ENCODE measurements at places on chromosomes 12 and 14.

- no peak overlapping the region for H3K27ac ChIP-seq
- peaks cover 15% of the 10 kb centered on the region for H3K4me1 ChIP-seq
- DNase-seq, result no peak
- no peak overlapping the region for H3K4me3 ChIP-seq
Observed at GRCh38 chr12:123119808-123120207, 31.1 kb downstream of the PITPNM2 start.

GRCh38 chr14:96681829-96682228, 115.4 kb upstream of the VRK1 start:
- H3K27ac ChIP-seq, result no peak overlapping the region
- H3K4me1 ChIP-seq, result no peaks in the 10 kb centered on the region
- no peak overlapping the region for H3K4me3 ChIP-seq
- H3K27me3 ChIP-seq, result no peaks in the 10 kb centered on the region

GRCh38 chr12:870378-870777, 79.1 kb downstream of the RAD52 start:
- DNase-seq, result no peak
- H3K27ac ChIP-seq, result no peak overlapping the region
- H3K4me3 ChIP-seq, result no peak overlapping the region
- no peaks in the 10 kb centered on the region for H3K27me3 ChIP-seq

- no peaks in the 10 kb centered on the region for H3K27me3 ChIP-seq
- peak overlapping the region; percentile 60 for H3K27ac ChIP-seq
- H3K36me3 ChIP-seq, result no peaks in the 10 kb centered on the region
- peak; percentile 71 for DNase-seq
- H3K4me3 ChIP-seq, result no peak overlapping the region
Observed at GRCh38 chr14:104805326-104805678, 4.4 kb downstream of the ZBTB42 start.

- no peaks in the 10 kb centered on the region for H3K4me1 ChIP-seq
- H3K27me3 ChIP-seq, result no peaks in the 10 kb centered on the region
- no peak overlapping the region for H3K27ac ChIP-seq
- H3K4me3 ChIP-seq, result no peak overlapping the region
- no peak for DNase-seq
Observed at GRCh38 chr12:51636581-51636980, 45.5 kb downstream of the SCN8A start.

- no peak overlapping the region for H3K27ac ChIP-seq
- H3K27me3 ChIP-seq, result no peaks in the 10 kb centered on the region
- DNase-seq, result no peak
- H3K4me1 ChIP-seq, result no peaks in the 10 kb centered on the region
Observed at GRCh38 chr14:94009767-94010166, 12.7 kb downstream of the CCDC197 start.

GRCh38 chr14:104093366-104094055, 8.0 kb downstream of the ASPG start:
- DNase-seq, result no peak
- no peaks in the 10 kb centered on the region for H3K36me3 ChIP-seq
- H3K4me1 ChIP-seq, result peaks cover 7% of the 10 kb centered on the region
- H3K4me3 ChIP-seq, result no peak overlapping the region
- H3K27ac ChIP-seq, result no peak overlapping the region
- no peaks in the 10 kb centered on the region for H3K27me3 ChIP-seq

DNA sequence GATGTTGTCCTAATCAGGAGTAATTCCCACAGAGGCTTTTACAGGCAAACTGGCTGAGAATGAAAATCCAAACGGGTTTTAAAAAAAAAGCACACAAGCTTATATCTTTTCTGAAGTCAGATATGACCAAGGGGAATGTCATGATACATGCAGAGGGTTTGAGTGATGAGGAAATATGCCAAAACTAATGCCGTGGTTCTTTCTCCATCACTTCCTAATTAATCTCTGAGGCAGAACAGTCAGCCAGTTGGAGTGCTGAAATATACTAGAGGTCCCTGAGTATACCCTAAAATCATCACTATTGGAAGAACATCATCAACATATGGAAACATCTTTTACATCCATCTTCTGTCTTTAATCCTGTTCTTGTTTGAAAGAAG, 160.8 kb upstream of the FAR2 start:
- no peaks in the 10 kb centered on the region for H3K27me3 ChIP-seq
- H3K4me1 ChIP-seq, result no peaks in the 10 kb centered on the region
- H3K27ac ChIP-seq, result no peak overlapping the region
- H3K36me3 ChIP-seq, result no peaks in the 10 kb centered on the region
- no peak for DNase-seq

DNA sequence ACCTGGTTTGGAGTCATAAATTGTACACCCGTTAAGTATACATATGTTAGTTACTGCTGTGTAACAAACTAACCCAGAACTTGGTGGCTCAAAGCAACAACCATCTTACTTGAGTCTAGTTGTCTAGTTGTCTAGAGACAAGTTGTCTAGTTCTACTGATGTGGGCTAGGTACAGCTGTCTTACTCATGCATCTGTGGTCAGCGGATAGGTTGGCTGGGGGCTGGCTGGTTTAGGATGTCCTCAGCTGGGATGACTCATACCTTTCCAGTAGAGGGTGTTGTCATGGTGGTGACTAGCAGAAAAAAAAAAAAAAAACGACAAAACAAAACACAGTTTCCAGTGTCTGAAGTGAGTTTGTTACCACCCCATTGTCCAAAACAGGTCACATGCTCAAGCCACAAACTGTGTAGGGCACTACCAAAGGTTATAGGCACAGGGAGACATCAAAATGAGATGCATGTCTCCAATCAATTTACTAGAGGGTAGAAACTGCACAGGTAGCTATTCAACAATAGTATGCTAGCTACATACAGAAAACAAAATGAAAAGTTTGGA, 680.3 kb downstream of the MED13L start:
- DNase-seq, result no peak
- H3K27ac ChIP-seq, result no peak overlapping the region
- H3K36me3 ChIP-seq, result no peaks in the 10 kb centered on the region
- no peak overlapping the region for H3K4me3 ChIP-seq
- no peaks in the 10 kb centered on the region for H3K27me3 ChIP-seq

GRCh38 chr12:112645586-112645985, 146.0 kb upstream of the RPH3A start:
- H3K4me3 ChIP-seq, result no peak overlapping the region
- H3K4me1 ChIP-seq, result no peaks in the 10 kb centered on the region
- H3K27me3 ChIP-seq, result no peaks in the 10 kb centered on the region
- no peaks in the 10 kb centered on the region for H3K36me3 ChIP-seq

DNA sequence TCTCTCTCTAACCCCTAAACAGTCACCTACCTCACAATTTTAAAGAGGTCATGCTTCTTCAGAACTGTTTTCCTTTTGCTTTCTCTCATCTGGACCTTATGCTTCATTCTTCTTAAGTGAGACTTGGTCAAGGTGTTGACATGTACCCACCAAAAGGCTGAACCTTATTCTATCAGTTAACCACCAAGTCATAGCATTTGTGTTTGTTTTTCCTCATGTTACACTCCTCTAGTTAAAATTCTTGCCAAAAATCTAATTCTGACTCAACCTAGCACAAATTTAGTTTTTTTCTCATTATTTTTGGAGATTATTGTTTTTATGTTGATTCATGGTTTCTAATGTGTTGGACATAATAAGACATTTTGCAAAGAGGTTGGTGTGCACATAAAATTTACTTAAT, 578.6 kb downstream of the SLC16A7 start:
- peaks cover 11% of the 10 kb centered on the region for H3K4me1 ChIP-seq
- H3K4me3 ChIP-seq, result no peak overlapping the region
- no peak overlapping the region for H3K27ac ChIP-seq
- H3K27me3 ChIP-seq, result no peaks in the 10 kb centered on the region

- no peaks in the 10 kb centered on the region for H3K36me3 ChIP-seq
- H3K4me3 ChIP-seq, result no peak overlapping the region
- H3K27ac ChIP-seq, result no peak overlapping the region
- H3K27me3 ChIP-seq, result no peaks in the 10 kb centered on the region
Observed at GRCh38 chr14:61107869-61108493, 126.9 kb downstream of the SLC38A6 start.

- DNase-seq, result no peak
- H3K27ac ChIP-seq, result no peak overlapping the region
- no peaks in the 10 kb centered on the region for H3K36me3 ChIP-seq
- no peaks in the 10 kb centered on the region for H3K4me1 ChIP-seq
- no peak overlapping the region for H3K4me3 ChIP-seq
Observed at GRCh38 chr12:62371661-62372060, 95.0 kb upstream of the MON2 start.

DNA sequence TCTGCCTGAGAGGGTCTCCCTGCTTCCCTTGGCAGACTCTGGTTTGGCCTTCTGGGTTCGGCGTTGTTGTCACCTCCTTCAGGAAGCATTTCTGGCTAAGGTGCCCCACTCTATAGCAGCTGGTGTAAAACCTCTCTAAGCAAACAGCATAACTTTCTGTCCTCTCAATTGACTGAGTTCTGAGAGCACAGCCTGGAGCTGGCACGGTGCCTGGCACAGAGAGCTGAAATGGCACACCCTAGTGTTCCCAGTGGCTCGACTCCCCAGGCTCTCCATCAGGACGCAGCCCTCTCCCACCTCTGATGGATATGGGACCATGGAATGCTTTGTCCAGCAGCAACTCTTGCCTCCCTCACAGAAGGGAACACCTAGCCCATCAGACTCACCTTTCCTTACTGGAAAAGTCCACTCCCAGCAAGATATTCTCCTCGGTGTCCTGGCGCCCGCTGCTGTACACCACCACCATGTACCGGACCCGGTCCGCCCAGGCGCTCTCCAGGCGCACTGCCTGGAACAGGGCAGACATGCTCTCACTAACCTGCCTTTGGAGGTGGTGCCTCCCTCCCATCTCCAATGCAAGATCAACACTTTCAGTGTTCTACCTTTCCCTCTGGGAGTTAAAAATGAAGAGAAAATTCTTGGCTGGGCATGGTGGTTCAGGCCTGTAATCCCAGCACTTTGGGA, 40.6 kb downstream of the SSH1 start:
- H3K4me3 ChIP-seq, result no peak overlapping the region
- H3K4me1 ChIP-seq, result no peaks in the 10 kb centered on the region
- DNase-seq, result no peak
- no peak overlapping the region for H3K27ac ChIP-seq

DNA sequence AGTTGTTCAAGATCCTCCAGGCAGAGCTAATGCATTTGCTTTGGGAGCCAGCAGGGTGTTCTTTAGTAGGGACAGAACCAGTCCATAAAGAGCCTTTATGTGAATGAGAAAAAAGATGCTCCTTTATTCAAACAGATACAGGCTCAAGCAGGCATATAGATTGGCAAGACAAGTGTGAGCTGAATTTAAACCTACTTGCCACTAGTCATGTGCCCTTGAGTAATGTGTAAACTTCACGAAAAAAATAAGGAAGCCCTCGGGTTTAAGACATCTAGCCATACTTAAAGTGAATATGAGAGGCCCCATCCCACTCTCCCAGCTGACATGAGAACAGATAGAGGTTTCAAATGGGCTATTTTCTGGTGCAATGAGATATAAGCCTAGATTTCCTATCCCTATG, 43.1 kb upstream of the STRAP start:
- no peak for DNase-seq
- no peak overlapping the region for H3K27ac ChIP-seq
- no peak overlapping the region for H3K4me3 ChIP-seq
- H3K4me1 ChIP-seq, result no peaks in the 10 kb centered on the region
- no peaks in the 10 kb centered on the region for H3K27me3 ChIP-seq
- H3K36me3 ChIP-seq, result no peaks in the 10 kb centered on the region

DNA sequence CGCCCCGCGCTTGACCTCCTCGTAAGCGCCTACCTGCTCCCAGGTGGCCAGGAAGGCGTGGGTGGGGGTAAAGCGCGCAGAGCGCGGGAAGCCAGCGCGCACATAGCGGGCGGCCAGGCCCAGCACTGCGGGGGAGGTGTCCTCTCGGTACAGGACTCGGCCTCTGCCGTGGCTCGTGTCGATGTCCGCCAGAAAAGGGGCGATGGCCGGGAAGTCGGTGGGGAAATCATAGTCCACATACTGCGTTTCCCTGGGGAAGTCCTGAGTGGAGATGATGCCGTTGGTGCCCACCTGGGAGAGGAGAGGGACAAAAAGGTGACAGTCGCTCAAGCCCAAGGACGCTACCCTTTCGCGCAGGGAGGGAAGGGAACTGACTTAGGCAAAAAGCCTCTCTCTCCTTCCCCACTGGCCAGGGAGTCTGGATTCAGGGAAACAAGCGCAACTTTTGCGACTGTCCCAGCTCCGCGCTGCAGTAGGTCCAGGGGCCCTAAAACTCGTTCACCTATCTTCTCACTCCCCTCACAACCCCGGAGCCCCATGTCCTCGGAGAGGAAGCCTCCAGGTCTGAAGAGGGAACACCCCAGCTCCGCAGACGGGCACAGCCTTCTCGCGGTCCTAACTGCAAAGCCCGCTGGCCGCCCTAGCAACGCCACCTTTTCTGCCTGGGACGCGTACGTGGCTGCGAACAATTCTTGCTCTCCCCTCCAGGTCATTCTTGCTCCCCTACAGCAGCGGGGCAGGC, 815 bp downstream of the NID2 start:
- peaks cover 26% of the 10 kb centered on the region for H3K4me1 ChIP-seq
- H3K27me3 ChIP-seq, result no peaks in the 10 kb centered on the region
- peak overlapping the region; percentile 31 for H3K4me3 ChIP-seq
- H3K27ac ChIP-seq, result peak overlapping the region; percentile 6
- no peaks in the 10 kb centered on the region for H3K36me3 ChIP-seq

- H3K27me3 ChIP-seq, result no peaks in the 10 kb centered on the region
- no peak for DNase-seq
- H3K4me1 ChIP-seq, result no peaks in the 10 kb centered on the region
- H3K4me3 ChIP-seq, result no peak overlapping the region
- H3K27ac ChIP-seq, result no peak overlapping the region
- no peaks in the 10 kb centered on the region for H3K36me3 ChIP-seq
Observed at GRCh38 chr12:114286145-114286544, 119.8 kb downstream of the TBX5 start.

DNA sequence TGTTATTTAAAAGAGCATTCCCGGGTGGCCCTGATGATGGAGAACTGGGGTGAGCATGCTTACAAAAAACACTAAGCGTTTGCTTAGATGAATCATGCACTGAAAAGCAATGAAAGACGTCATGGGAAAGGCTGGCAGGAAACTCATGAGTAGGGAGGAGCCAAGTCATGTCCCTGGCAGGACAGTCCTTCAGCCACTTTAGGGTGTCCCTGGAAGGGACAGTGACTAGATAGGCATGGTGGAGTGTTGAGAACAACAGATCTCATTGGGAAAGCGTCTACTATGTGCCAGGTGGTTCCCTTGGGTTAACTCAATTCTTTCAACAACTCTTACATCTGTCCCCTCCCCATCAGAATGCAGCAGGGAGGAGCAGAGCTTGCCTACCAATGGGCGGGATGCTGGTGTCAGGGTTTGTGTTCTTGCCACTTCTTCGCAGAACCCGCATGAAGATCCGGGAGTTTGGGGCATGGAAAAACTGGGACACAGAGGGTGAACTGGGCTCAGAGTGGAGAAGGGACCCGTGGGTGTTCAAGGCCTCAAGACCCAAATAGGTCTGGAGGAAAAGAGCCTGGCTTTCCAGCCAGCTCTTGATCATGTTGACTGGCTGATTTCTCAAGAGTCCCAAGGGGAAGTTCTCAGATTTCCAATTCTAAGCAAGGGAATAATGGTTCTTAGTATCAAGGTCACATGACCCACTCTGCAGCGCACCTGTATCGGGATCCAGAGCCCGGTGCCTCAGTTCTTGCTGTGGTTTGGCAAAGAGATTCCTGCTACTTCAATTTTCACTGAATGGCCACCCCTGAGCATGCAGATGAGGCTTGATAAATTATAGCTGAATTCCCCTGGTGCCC, 653.9 kb upstream of the TBX3 start:
- H3K4me1 ChIP-seq, result no peaks in the 10 kb centered on the region
- peak; percentile 28 for DNase-seq
- no peak overlapping the region for H3K4me3 ChIP-seq
- H3K36me3 ChIP-seq, result no peaks in the 10 kb centered on the region
